ENCODE measurements at places on chromosomes 5 and 9.

DNA sequence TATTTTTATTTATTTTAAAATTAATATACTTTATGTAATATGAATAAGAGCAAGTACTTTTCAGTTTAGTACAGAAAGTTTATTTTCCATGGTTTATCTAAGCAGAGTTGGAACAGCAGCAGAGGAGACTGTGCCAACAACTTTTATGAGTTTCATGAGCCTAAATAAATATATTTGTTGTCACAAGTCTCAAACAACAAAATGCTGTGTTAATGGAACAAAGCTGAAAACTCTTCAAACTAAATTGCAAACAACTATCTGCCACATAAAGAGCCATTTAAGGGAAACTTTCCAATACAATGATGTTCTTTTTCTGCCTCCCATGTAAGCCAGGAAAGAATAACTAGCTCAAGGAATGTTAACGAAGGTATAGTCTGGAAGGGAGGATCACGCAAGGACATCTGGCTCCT, 96.1 kb downstream of the FBN2 start:
- DNase-seq: no peak

DNA sequence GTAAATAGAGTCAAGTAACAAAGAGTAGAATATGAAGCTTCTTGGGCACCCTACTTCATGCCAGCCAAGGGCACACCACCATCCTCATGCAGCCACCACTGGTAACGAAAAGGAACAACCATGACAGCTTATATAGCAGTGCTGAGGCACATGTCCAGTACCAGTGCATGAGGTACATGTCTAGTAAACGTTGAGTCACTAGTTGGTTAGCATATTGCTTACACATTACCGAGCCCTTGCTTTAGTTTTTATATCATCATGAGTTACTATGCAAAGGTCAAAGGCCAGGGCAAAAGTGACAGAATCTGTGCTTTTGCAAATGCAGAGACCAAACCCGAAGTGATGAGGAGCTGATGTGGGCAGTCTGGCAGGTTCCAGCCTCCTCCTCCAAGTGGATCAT, 147.1 kb upstream of the MAP1B start:
- no peak for DNase-seq

- DNase-seq: no peak
Measured at GRCh38 chr5:163548649-163549048, 43.2 kb downstream of the MAT2B start.

GRCh38 chr5:172886974-172887501, 53.0 kb downstream of the ERGIC1 start:
- DNase-seq: no peak

DNA sequence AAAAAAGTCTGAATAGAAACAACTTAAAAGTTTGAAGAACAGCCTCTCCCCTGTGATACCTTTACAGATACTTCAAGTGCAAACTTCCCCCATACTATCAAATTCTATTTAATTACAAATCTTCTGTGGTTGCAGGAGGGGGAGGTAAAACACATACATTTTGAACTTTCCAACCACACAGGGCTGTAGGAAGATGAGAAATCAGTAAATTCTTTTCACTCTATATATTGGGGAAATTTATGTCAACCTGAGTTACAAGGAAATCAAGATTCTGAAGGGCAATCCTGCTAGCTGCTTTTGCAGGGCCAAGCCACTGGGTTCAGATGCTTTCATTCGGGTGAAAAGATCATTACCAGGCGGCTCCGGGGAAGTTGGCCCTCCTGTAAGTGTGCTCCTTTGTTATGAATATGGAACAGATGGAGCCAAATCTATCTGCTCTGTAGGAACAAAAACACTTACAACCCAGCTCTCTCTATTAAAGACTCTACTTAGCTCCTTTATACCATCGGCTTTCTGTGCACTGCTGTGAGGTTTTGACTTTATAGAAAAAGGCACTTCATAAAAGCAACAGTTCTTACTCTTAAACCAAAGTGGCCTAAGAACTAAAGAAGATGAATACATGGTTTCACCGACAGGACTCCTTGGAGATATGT, 269.1 kb downstream of the EFNA5 start:
- no peak for DNase-seq

DNA sequence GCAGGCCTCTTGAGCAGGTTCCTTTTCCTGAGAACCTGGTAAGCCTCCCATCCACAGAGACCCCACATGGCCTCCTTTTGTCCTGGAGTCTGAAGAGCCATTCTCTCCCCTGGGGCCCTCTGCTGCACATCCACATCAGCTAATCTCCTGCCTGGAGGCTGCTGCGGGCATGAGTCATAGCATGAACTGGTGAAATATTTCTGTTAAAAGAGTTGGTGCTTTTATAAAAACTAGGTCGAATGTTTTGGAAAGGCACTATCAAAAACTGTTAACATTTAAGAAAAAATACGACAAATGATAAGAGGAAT, 399.4 kb downstream of the CTNND2 start:
- DNase-seq: no peak

- DNase-seq: no peak
Measured at GRCh38 chr5:148729182-148729581, 74.9 kb upstream of the HTR4 start.

- DNase-seq: no peak
Measured at GRCh38 chr5:72138943-72139521, 31.8 kb downstream of the MAP1B start.

GRCh38 chr5:32709750-32710549, 1.2 kb upstream of the NPR3 start:
- DNase-seq: no peak

DNA sequence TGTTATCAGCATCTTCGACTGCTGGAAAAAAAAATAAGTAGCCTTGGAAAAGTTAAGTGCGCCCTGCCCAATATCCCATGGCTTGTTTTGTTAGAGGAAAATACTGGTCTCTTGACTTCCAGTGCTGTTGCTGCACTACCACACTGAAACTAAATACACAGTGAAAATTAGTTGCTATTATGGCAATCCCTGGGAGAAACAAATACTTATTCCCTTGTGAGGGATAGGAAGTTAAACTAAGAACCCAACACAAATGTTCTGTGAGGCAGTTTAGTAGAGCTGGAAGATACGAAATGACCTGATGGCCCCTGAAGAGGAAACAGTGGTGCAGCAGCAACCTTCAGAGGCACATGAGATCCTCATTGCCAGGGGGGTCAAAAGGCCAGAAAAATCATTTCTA, 164.0 kb downstream of the ARL15 start:
- no peak for DNase-seq

DNA sequence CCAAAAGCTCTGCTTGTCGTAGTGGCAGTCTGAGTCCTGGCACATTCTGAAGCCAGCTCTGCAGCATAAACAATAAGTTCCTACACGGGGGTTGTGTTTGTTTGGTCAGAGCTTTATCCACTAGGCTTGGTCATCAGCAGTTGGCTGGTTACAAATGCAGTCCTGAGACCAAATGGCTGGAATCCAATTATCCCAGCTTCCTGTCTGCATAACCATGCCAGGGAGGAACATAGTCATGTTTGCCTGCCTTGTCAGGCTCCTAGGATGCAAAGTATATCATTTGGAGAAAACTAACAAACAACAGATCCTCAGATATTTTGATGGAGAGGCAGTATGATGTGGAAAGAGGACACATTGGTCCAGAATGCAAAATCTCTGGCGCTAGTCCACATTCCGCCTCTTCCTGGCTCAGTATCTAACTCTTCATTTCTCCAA, 85.8 kb downstream of the FBXO38 start:
- no peak for DNase-seq

- DNase-seq: no peak
Measured at GRCh38 chr5:37039824-37040223, 163.3 kb downstream of the NIPBL start.

GRCh38 chr5:56479696-56480077, 246.6 kb upstream of the ANKRD55 start:
- DNase-seq: no peak

- no peak for DNase-seq
Measured at GRCh38 chr5:142746532-142747433, 23.4 kb upstream of the ARHGAP26 start.

DNA sequence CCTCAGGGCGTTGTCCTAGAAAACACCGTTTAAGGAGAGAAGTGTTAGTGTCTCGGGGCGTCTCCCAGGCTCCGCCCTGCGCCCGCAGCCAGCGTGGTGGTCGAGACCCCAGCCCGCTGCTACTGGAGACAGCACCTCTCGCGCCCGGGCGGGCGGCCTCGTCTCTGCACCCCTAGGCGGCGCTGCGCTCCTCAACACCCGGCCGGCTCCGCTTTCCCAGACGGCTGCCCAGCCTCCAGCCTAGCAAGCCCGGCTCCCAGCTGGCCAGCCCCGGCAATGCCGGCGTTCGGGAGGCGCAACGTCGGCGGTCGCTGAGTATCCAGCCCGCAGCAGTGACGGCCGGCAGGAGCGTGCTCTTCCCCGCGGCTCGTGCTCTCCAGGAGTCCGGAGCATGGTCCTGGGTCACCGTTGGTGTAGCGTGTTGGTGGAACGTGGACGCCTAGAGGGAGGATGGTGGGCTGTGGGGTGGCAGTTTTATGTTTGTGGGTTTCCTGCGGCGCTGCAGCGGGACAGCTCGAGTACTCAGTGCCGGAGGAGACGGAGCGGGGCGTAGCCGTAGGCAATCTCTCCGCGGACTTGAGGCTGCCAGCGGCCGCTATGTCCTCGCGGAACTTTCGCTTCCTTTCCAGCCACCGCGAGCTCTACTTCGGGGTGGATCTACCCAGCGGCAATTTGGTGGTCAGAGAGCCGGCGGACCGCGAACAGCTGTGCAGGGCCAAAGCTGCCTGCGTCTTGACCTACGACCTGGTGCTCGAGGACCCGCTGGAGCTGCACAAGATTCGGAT, 536 bp downstream of the PCDHAC1 start:
- no peak for DNase-seq

DNA sequence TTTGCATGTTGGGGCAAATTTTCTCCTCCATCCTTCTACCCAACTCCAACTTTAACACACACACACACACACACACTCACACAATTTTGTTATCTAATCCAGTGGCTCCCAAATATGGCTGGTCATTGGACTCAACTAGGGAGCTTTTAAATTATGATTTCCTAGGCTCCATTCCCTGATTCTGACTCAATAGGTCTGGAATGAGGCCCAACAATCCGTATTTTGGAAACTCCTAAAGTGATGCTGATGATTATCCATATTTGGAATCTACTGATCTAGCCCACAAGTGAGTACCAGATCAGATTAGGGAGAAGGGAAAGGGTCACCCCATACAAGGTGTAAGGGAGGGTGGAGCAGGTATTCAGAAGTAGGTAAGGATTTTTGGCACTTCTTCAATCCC, 309.7 kb downstream of the TLE1 start:
- no peak for DNase-seq

- DNase-seq: no peak
Measured at GRCh38 chr5:176719113-176719739, 71.9 kb downstream of the TSPAN17 start.

GRCh38 chr5:65209341-65209740, 272.4 kb downstream of the ADAMTS6 start:
- DNase-seq: no peak

DNA sequence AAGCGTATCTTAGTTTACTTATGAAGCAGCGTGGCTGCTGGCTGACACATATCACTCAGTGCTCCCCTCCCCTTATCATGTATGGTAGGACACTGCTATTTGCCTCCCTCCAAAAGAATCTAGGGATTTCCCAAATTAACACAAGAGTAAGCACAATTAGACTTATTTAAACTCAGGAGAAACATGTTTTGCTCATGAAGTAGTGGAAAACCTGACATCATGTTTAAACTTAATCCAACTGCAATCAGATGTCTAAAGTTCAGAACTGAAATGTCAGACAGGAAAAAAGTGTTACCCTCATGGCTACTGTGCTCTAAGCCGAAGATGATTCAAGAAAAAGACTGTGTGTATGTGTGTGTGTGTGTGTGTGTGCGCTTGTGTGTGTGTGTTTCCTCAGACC, 324.1 kb upstream of the TNC start:
- DNase-seq: no peak

DNA sequence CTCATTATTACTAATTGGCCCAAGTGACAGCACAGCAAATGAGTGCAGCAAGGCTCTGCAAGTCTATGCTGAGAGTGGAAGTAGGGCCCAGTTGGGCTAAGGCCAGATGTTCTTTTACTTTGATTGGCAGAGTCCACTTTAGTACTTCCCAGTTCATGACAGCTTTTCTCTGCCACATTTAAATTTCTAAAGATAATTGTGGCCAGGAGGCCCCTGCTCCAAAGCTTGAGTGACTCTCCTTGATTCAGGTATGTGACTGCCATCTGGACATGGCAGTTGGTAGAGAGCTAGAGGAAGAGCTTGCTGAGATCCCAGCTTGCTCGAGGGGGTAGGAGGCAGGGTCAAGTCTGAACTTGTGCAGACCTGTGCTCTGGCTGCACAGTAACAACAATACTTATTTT, 154.1 kb downstream of the CARTPT start:
- DNase-seq: no peak

- DNase-seq: no peak
Measured at GRCh38 chr5:122929001-122929400, 83.6 kb downstream of the SNX24 start.

DNA sequence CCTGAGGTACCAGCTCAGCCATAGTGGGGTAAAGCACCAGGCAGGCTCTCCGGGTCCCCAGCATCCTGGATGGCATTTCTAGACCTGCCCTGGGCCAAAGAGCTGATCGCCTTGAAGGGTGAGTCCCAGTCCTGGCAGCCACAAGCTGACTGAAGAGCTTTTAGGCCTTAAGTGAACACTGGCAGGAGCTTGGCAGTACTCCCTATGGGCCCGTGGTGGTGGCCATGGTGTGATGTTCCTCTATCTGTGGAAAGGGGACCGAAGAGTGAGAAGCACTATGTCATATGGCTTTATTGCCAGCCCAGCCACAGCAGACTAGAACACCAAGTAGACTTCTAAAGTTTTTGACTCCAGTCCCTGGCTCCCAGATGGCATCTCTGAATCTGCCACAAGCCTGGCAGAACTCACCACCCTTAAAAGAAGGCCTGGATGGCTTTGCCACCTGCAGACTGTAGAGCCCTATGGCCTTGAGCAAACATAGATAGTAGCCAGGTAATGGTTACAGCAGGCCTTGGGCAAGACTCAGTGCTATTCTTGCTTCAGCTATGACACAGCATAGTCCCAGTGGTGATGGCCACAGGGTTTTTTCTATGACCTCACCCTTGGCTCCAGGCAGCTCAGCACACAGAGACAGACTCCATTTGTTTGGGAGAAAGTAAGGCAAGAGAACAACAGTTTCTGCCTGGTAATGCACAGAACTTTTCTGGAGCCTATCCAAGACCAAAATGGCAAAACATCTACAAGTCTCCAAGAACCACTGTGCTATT, 801.5 kb upstream of the DMAC1 start:
- DNase-seq: no peak

DNA sequence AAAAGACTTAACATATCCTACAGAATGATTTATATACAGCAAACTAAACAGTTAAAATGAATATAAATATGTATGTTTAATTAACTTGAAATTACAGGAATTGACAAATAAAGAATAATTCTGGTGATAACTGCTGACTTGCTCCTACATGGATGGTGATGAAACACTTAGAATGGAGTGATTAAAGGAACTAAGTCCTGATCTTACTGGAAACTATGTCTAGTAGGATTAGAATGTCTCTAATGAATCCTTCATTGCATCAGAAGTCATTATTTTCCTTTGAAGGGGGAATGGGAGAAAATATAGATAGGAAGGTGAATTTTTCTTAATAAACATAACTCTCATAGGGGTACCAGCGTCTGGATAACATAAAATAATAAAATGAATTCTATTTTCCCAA, 77.1 kb downstream of the CAMK4 start:
- DNase-seq: no peak
